ENCODE measurements at places on chromosomes 4 and X.

- peak; percentile 12 for ATAC-seq
Observed at GRCh38 chrX:11664211-11665167, 1.2 kb downstream of the ARHGAP6 start.

GRCh38 chr4:43525646-43526045 lies 633.1 kb downstream of the GRXCR1 start:
- no peak for ATAC-seq

DNA sequence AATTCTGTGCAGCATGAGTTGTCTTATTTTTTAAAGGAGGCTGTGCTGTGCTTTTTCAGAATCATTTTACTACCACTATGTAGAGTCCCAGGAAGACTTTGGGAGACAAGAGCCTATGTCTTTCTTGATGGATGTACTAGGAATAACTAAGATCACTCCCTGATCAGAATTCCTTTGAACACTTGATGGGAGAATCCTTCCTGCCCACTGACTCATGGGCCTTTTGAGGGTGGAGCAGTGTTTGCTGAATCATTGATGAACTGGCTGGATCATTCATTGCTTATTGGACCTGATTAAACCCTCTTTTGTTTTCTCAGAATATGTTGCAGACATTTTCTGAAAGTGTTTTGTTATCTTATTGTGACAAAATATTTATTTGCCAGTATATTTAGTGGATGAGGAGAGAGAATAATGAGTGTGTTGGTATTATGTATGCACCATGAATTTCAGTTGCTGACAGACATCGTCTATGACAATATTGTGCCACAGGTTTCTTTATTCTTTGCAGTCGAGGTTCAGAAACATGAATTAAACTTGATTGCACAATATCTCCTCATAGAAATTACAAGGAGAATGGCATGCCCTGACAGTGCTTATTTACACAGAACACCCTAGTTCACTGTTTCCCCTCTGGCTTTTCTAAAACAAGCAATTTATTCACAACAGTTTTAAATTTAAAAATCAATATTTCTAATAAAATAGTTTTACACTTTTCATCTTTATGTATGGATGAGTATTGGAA lies 36.3 kb downstream of the POU4F2 start:
- ATAC-seq = no peak

GRCh38 chr4:182415116-182415515 lies 171.9 kb downstream of the TENM3 start:
- ATAC-seq = no peak

DNA sequence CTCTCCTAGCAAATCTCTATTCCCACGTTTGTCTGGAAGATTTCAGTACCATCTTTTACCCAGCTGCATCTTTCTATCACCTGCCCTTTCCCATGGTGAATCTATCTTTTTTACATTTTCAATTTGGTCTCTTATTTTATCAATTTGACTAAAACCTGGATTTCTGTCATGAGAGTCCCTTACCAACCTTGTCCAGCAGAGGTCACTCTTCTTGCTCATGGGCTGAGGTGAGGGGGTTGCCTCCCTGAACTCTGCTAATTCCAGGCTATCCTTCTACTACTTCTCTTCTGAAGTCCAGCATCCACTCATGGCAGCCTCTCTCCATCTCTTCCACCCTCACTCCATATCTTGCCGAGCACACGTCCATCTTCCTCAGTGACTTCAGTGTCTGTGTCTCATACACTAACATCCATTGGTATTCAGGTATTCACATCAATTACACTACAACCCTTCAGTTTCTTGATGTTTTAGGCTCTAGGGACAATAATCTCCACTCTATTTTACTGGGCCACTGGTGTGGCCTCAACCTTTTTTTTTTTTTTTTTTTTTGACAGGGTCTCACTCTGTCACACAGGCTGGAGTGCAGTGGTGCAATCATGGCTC lies 17.8 kb upstream of the ZNF827 start:
- ATAC-seq = no peak

DNA sequence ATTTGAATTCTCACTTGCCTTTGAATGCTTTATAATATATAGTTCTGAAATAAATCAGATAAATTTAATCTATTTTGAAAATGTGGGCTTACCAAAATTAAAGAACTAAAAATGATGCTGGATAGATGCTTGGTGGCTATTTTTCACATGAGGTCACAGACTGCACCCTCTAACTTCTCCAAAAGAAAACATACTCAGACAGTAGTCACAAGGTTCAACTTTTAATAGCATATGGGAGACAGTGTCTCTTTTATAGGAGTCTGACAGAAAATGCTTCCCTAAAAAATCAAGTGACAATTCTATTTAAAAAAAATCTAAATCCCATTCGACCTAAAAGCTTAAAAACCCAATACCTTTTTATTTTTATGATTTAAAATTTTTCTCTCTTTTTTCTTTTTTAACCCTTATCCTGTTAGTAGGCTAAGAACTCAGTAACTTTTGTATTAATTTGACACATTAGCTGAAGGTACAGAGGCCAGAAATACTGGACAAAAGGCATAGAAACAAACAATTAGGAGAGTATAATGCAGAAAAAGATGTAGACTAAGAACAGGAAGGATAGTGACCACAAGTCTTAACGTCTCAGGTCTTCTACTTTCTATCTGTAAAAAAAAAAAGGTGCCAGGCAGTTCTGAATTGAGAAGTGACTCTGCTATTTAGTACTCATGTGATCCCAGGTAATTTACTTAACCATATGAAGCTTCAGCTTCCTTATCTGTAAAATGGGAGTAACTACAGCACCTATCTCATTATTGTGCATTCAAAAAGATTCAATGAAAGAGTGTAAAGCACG lies 7.6 kb downstream of the TIGD4 start:
- no peak for ATAC-seq

GRCh38 chrX:1591863-1592469 lies 562 bp downstream of the AKAP17A start:
- ATAC-seq = peak; percentile 39

GRCh38 chr4:10492464-10492863 lies 35.2 kb upstream of the ZNF518B start:
- peak; percentile 87 for ATAC-seq

- no peak for ATAC-seq
Observed at GRCh38 chr4:174600391-174600790, 78.1 kb upstream of the HPGD start.

DNA sequence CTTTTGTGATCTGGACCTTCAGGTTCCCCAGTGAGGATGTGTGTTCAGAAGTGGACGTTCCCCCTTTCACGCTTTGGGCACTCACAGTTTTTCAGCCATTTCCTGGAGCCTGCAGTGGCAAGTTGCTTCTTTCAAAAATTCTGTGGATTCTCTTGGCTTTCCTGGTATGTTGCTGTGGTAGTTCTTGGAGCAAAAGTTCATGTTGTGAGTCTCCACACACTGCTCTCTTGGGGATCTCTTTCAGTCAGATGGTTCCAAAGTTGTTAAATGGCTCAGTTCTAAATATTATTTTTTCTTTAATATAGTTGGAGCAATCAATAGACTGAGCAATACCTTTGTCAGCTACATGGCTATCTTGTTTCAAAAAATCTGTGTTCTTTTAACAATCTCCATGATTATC lies 28.5 kb upstream of the BANK1 start:
- no peak for ATAC-seq

DNA sequence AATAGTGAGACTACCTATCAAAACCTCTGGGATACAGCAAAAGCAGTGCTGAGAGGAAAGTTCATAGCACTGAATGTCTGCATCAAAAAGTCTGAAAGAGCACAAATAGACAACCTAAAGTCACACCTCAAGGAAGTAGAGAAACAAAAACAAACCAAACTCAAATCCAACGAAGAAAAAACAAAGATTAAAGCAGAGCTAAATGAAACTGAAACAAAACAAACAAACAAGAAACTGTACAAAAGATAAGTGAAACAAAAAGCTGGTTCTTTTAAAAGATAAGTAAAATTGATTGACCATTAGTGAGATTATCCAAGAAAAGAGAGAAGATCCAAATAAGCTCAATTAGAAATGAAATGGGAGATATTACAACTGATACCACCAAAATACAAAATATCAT lies 378.3 kb upstream of the NDST4 start:
- no peak for ATAC-seq

GRCh38 chrX:20995829-20996228 lies 378.4 kb upstream of the CNKSR2 start:
- ATAC-seq = no peak

DNA sequence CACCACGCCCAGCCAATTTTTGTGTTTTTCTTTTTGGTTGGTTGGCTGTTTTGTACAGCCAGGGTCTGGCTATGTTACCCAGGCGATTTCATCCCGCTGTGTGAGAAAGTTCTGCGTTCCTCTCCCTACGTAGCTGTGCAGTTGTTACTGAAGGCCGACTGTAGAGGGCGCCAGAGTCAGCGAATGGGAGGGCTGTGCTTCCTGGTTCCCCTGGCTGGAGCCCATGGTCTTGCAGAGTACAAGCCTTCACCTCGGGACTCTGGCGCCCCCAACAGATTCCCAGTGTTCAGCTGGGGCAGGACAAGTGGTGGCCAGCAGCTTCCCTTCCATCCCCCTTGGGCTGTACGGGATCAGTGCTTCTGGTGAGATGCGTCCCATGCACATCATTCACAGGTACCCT lies 5.6 kb upstream of the CT45A1 start:
- no peak for ATAC-seq

GRCh38 chrX:154090731-154091130 lies 6.8 kb downstream of the MECP2 start:
- ATAC-seq = no peak

DNA sequence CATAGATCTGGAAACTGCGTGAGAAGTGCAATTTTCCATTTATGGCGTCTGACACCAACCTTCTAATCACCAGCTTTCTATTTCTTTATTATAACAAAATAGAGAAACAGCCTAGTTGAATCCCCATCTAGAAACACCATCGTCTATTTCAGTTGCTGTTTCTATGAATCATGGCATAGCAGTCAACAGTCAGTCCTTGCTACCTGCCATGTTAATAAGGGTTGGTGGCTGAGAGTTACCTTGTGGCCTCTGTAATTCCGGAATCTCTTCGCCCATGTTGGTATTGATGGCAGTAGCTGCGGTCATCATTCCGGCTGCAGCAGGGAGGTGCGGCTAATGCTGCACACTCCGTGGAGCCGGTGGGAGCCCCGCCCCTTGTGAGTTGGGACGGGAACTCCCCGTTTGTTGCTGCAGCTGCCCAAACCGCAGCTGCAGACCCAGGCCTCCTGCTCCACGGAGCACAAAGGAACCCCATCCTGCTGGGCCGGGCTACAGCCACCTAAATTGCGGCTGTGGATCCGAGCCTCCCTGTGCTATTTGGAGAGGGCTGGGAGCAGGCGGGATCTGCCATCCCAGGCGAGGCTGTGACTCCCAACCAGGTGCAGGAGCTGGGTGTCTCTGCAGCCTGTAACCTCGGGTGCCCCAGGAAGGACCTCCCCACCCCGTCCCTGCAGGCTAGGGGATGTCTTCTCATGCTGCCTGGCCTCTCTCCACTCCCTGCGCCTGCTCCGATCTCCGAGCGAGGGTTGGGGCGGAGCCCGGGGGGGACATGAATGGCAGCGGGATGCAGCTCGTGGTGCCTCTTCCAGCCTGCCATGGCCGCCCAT lies 115.4 kb upstream of the STK26 start:
- no peak for ATAC-seq

- no peak for ATAC-seq
Observed at GRCh38 chrX:8043121-8043520, 115.9 kb upstream of the PNPLA4 start.

DNA sequence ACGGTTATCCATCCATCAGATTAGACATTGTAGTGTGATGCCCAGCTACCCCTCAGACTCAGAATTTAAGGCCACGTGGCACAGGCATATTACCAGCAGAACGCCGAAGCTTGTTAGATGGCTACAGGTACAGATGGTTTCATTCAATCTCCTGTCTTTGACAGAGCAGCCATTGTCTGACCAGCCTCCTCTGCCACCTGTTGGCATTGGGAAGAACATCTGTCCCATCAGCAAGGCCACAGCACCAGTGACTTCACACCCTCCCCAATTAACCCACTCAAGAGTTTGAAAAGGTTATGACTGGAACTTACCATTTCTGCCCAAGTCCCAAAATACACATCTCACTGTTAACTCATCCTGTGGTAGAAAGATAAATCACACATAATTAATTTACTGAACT lies 22.0 kb upstream of the PHKA2 start:
- no peak for ATAC-seq
